ENCODE measurements at places on chromosomes 7 and 10.

- no peak for DNase-seq
These were observed 75.6 kb downstream of the GRM8 start for GRCh38 chr7:127177156-127177555.

GRCh38 chr10:97964748-97965147, 65.7 kb downstream of the CRTAC1 start:
- DNase-seq = no peak

DNA sequence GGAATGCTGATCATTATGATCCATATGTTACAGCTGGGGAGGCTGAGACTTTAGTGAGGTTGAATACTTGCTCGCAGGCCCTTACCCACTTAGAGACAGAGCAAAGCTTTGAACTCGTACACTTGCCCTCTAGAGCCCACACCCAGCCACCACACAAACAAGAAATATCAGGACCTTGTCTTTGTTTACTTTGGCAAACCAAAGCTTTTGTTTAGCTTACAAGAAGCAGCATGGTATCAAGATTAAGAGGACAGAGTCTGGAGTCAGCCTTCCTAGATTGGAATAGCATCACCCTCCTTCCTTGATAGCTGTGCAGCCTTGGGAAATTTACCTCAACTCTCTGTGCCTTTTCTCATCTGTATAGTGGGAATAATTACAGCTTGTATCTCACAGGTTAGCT, 477.5 kb downstream of the SUGCT start:
- DNase-seq = no peak

- no peak for DNase-seq
These were observed 153.3 kb downstream of the EGFR start for GRCh38 chr7:55172161-55172560.

- no peak for DNase-seq
These were observed 760 bp downstream of the CBX3 start for GRCh38 chr7:26202019-26202990.

GRCh38 chr7:29565224-29565630, 1.6 kb downstream of the PRR15 start:
- DNase-seq = no peak

DNA sequence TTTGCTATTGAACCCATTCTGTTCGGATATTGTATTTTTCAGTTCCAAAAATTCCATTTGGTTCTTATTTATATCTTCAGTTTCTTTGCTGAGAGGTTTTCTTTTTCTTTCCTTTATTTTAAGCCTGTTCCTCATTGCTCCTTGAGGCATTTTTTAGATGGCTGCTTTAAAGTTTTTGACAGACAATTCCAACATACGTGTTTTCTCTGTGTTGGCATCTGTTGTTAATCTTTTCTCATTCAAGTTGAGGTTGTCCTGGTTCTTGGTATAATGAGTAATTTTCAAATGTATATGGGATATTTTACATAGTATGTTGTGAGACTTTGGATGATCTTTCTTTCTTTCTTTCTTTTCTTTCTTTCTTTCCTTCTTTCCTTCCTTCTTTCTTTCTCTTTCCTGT, 1078.0 kb upstream of the CELF2 start:
- no peak for DNase-seq

GRCh38 chr10:306675-307185, 171.5 kb downstream of the ZMYND11 start:
- DNase-seq = no peak

DNA sequence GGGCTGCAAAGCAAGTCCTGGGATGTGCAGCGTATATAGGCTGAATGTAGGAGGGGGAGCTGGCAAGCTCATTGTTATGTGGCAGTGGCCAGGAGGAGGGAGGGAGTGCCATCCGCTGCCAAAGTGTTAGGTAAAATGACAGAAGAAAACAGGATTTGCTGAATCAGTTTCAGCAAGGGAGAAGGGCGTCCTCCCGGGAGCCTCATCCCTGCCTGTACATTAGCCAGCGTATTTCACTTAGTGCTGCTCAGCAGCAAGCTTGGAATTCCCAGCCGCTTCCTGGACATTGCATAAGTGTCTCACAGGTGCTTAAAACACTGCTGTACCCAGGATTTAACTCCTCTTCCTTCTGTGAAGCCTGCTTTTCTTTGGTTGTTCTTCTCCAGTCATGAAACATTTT, 2.5 kb downstream of the NIPSNAP2 start:
- DNase-seq = no peak

DNA sequence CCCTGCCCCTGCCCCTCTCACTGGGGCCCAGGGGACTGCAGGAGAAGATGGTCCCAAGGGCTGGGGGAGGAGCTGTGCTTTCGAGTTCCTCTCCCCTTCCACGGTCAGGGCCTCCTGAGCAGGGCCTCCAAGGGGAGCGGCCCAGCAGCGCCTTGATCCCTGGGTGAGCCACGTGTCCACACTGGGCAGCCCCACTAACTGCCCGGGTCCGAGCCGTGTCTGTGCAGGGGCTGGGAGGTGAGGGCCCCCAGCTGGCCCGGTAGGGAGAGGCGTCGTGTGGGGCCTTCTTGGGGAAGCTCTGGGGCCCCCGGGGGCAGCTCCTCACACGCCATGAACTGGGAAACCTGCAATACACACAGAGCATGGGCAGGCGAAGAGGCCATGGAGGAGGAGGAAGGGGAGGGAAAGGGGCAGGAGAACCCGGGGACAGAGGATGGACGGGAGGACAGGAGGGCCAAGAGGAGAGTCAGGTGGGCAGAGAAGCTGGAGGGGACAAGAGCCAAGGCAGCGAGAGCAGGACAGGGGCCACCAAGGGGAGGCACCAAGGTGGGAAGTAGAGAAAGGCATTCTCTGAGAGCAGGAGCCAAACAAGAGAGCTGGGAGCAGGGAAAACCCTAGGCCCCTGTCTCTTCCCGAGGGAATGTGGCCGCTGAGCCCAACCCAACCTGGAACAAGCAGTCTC, 32.8 kb downstream of the KCNH2 start:
- no peak for DNase-seq

GRCh38 chr7:3937146-3937545, 636.1 kb downstream of the SDK1 start:
- DNase-seq = no peak

DNA sequence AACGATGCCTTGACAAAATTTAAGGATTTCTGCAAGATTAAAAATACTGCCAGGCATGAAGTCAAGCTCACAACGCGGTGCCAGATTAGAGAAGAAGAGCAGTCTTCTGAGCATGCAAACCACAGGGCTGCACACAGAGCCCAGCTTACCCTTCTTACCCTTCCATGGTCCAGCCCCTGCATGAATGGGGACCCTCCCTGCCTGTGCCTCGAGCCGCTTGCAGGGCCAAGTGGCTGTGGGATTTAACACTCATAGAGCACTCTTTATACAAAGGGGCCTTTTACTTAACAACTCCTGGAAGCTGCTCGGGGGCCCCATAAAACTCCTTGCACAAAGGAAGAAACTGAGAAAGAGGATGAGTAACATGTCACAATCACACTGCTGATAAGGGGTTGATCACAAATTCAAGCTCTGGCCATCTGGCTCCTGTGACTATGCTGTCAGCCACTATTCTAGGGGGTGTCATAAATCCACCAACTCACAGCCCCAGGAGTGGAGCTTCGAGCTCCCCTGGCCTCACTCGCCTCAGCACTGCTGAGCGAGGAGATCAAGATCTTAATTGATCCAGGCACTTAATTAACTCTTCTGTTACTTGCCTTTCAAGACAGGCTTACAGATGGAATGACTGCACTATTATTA, 514.8 kb downstream of the TNS3 start:
- no peak for DNase-seq

DNA sequence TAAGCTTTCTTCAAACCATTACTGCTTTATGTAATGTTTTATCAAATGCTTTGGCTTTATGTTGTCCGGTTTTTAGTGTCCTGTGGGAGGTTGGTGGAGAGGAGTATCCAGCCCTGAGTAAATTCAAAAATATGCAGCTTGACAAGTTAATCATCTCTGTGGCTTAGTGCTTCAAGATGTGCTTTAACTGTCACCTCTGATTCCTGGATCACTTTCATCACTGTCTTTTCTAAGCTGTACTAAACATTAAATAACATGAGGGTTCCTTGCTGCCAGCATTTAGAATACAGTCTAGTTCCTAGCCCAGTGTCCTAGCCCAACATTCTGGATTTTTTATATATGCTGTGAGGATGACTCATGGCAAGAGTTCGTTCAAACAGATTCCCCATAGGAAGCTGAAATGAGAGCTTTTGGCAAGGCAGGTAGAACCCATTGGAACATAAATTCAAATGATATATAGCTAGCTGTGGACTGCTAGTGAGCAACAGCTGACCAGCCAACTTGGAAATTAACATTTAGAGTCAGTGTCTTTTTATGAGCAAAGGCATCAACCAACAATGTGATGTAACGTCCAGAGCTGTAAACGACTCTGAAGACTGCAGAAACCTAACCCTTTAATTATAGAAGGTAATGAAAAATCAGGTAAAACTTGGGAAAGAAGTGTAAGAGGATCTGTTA, 80.6 kb upstream of the OIT3 start:
- DNase-seq = no peak

- no peak for DNase-seq
These were observed 82.9 kb upstream of the OGDHL start for GRCh38 chr10:49844775-49845595.

DNA sequence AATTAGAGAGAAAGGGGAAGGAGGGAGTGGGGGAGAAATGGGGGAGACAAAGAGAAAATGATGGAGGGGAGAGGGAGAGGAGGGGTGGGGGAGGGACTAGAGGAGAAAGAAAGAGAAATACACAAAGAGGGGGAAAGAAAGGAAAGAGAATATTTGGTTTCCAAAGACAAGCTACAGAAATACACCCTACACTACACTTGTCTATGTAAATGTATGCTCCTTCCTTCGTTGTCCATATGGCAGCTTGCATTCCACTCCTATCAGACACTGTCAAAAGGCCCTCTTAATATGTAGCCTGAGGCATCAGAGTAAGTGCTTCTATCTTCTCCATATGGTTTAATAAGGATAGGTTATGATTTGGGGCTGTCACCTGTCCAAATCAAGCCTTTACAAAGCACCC, 92.8 kb upstream of the FEZF1 start:
- DNase-seq = no peak

DNA sequence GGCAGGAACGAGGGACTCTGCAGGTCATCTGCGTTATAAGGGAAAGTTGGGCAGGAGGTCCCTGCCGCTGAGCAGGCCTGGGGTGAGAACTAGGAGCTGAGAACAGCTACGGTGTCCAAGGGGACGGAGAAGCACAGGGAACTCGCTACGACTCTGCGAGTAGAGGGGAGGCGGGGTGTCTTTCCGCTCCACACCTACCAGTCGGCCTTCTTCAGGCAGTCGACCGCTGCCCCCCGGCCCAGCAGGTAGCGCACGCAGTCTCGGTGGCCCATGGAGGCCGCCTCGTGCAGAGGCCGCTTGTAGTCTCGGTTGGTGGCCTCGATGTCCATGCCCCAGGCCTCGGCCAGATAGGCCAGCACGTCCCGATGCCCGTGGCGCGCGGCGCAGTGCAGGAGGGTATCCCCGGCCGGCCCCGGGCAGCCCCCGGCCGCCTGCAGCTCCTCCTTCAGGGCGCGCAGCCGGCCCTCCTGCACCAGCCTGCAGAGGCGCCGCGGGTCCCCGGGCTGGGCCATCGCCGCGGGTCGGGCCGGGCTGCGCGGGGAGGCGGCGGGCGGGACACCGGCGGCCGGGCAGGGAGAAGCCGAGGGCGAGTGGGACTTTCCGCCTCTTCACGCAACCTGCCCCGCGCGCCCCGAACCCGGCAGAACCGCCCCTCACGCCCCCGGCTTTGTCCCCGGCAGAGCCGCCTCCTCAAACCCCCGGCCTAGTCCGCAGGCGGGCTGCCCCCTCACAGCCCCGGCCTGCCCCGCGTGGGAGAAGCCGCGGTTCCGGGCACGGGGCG, 660 bp downstream of the ANKRD16 start:
- DNase-seq = no peak

GRCh38 chr7:47195641-47196040, 386.3 kb downstream of the TNS3 start:
- no peak for DNase-seq

GRCh38 chr7:50181081-50181480, 88.0 kb upstream of the ZPBP start:
- DNase-seq = no peak

DNA sequence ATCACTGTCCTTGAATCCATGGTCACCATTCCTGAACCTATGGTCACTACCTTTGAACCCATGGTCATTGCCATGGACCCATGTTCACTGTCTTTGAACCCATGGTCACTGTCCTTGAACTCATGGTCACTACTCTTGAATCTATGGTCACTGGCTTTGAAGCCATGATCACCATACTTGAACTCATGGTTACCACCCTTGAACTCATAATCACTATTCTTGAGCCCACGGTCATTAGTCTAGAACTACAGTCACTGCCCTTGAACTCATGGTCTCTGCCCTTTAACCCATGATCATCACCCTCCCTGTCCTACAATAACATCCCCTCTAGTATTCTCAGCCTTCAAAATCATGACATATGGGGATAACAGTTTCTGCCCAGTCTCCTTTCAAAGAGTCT, 270.5 kb downstream of the CXCL12 start:
- DNase-seq = no peak

GRCh38 chr7:1678571-1679325, 8.7 kb downstream of the ELFN1 start:
- DNase-seq = no peak

DNA sequence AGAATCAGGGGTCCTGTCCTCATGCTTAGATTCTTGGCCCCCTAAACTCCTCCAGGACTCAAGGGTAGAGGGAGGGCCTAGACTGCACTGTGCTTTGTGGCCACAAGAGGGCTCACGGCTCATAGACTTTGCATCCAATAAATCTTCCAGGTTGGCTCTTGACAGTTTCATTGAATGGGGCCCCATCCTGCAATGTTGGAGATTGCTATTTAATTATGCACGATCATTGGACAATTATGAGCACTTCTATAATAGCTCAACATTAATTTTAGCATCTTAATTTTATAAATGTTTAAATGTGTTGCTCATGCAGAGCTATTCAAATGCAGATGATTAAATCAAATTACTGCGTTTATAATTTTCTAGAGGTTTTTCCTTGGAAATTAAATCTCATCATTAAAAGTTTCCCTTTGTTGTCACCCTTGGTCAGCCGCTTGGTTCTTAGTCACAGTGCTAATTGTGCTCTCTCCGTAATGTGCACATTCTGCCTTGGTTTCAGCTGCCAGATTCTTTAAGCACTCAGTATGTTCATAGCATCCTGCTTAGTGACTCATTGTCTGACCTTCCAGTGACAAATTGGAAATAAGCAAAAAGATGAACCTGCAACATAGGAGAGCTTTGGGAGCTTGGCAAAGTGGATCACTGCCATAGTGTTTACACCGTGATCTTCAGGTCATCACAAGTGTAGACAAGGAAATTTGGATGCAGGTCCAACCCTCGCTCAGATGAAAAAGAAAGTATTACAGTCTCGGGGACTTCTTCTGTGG, 33.4 kb upstream of the PLPP4 start:
- DNase-seq = peak; percentile 9

DNA sequence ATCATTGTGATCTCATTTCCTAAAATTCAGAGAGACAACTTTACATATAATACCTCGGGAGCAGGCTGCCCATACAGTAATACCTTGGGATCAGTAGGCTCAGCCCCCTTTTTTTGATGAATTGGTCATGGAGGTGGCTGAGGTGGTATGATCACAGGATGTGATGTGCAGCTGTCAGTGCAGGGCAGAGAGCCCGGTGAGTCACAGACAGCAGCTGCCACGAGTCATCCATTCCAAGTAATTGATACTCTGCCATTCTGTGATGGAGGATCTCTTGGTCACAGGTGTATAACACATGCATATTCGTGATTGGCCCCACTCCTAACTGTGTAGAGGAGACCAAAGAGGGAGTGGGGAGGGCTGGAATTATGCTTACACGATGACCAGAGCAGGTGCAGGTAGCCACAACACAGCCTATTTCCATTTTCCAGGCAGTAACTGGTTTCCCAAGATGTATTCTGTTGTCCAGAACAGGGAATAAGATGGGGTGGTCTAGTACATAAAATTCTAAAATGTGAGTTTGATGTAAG, 14.1 kb downstream of the NRCAM start:
- no peak for DNase-seq

GRCh38 chr10:51224671-51225161, 150.4 kb downstream of the PRKG1 start:
- DNase-seq = no peak
